Fibroblast of skin of left quadriceps (primary cell): ENCODE measurements at places on chromosomes 7 and 10.
A peak's percentile ranks its signal among the peaks of the same experiment; 100 is the strongest.

DNA sequence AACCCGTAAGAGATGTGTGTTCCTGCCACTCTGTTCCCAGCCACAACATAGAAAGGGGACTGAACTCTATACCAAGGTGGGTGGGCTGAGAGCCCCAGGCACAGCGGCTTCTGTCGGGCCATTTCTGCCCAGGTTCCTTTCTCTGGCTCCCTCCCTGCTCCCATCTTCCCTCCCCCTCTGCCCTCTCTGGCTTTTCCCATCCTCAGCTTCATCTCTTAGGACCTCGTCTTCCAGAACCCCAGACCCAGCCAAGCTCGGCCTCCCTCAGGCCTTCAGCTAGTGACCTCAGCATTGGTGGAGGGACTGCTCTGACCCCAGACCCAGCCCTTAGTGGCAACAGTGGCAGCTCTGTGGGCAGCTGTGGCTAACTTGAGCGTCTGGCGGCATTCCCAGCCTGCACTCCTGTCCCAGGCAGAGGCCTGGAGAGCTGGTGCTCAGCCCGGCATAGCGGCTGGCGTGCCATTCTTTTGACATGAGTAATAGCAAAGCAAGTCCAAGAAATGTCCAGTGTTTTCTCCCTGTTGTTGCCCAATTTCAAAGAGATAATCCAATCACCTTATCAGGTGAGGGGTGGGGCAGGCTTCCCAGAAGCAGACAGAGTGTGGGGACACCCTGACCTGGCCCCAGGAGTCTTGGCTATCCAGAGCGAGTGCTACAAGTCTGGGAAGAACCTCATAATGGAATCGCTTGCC, 15.9 kb downstream of the PTPRE start:
- no peak for DNase-seq

- no peak for DNase-seq
Observed at GRCh38 chr10:101550965-101551364, 37.1 kb downstream of the POLL start.

DNA sequence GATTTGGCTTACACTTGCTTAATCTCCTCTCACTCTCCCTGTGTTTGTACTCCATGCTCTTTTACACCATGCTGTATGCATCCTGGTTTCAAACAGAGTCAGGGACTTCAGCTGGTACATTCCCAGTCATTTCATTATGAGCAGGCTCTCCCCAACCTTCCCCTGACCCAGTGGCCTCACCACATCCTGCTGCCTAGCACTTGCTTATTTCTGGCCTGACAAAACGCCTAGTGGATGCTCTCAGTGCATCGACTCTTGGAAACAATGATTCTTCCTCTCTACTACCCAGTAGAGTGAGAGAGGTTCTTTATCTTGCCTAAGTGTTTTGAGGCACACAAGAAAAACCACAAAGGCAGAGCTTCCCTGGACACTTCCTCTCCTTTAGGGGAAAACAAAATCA, 63.4 kb downstream of the CAV1 start:
- DNase-seq, result no peak

GRCh38 chr7:20199015-20199737, 18.0 kb downstream of the MACC1 start:
- peak; percentile 15 for DNase-seq

- DNase-seq, result no peak
Observed at GRCh38 chr10:119871881-119872609, 598 bp downstream of the MCMBP start.

- DNase-seq, result no peak
Observed at GRCh38 chr10:29415876-29416275, 127.0 kb downstream of the LYZL1 start.

DNA sequence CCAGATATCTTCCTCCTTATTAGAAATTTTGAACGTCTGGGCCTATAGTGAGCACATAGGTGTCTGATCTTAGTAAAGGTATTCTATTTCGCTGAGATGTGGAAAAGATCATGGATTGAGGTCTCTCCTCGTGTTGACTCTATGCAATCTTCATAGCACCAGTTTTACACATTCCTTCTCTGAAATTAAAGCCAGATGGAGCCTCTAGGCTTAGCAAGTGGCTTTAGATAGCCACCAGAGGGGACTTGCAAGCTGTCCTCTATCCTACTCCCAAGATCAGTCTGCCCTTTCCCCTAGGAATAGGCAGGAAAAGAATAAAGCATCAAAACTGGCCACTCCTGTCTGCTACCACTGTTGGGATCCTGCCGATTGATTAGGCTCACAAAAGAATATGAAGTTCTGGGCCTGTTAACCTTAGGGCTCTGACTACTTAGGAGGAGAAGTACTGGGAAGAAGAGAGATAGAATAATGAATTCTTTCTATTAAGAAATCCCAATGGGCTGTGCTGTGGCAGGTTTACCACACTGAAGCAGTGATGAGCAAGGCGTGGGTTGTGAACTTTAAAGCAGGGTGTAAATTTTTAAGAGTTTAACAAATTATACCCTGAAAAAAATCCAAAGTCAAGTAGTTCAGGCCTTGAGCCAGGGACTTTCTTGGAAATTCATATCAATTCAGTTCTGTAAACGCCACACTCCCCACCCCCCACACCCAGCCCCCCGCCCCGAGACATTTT, 2.2 kb upstream of the STRIP2 start:
- no peak for DNase-seq

GRCh38 chr10:110524179-110524858, 26.6 kb downstream of the DUSP5 start:
- no peak for DNase-seq

GRCh38 chr7:56009695-56010094, 41.5 kb downstream of the PSPH start:
- no peak for DNase-seq

DNA sequence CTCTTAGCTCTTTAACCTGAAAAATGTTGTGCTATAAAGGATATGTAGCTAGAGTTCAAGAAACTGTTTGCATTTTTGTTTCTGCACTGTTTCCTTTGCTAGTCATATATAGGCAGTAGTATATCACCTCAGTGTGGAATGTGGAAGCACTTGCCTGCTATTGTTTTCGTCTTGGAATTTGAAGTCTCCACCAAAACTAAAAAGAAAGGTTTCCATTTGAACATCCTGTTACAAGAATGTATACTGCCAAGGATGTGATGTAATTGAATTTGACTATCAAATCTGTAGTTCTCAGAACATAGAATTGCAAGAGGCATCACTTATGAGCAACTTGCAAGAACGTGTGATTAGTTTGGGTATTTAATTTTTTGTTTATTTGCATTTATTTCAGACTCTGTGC, 51.1 kb upstream of the MEOX2 start:
- DNase-seq, result no peak

- DNase-seq, result no peak
Observed at GRCh38 chr7:51817694-51818225, 501.2 kb upstream of the COBL start.

DNA sequence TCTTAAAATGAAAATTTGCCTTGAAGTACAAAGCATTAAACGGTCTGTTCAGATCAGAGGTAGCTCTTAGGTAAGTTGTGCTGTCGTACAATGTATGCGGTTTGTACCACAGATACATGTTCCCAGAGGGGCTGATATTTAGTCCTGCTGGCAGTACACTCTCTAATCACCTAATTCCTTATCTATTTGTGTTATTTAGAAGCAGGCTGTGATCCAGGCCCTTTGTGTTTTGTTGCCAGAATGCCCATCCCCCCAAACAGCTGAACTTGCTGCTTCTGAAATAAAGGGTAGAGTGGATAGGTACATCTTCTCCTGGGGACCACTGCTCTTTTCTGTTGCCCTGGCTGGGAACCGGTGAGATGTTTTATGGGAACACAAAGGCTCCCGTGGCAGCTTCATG, 84.5 kb downstream of the SND1 start:
- DNase-seq, result no peak

GRCh38 chr7:35728412-35729060, 33.6 kb upstream of the HERPUD2 start:
- DNase-seq, result no peak

DNA sequence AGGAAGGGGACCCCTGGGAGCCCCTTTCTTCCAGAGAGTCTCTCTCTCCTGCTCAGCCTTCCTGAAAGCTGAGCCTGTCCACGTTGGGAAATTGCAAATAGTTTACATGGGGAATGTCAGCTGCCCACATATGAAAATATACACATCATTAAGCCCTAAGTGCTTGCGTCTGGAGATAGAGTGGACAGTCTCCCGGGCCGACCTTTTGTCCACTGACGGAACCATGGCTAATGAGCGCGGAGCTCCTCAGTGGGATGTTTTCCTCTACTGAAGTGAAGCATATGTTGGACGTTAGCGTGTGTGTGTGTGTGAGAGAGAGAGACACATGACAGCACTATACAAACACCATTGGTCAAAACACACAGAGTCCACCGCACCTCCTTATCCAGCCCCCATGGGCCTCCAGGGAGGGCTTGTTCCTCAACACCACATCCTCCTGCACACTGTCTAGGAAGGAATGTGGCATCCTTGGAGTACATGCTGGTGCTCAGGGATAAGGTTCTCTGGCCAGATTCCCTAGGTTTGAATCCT, 128.4 kb downstream of the RGS10 start:
- DNase-seq, result peak; percentile 20

DNA sequence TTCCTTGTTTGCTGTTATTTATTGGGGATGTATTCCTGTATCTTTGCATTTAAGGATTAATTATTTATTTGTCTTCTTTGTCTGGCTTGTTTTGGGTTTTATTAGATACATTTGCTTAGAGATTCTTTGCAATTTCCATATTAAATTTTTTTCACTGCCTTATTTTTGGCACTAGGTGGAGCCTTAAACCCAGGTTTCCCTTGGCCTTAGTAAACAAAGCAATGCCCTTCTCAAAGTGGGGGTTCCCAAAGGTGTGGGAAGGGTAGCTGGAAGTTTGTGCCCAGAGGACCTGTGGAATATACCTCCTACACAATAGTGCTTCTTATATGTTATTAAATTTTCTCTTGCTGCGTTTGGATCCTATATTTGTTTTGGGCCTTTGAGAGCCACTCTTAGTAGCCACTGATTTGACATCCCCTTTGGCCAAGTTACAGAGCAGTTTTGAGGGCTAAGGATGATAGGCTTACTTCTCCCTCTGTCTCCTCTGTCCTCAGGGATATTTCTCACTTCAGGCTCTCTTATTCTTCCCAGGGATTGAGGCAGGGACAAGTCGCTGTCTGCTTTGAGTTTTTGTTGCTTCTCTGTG, 162.3 kb downstream of the ITGB1 start:
- DNase-seq, result peak; percentile 13

DNA sequence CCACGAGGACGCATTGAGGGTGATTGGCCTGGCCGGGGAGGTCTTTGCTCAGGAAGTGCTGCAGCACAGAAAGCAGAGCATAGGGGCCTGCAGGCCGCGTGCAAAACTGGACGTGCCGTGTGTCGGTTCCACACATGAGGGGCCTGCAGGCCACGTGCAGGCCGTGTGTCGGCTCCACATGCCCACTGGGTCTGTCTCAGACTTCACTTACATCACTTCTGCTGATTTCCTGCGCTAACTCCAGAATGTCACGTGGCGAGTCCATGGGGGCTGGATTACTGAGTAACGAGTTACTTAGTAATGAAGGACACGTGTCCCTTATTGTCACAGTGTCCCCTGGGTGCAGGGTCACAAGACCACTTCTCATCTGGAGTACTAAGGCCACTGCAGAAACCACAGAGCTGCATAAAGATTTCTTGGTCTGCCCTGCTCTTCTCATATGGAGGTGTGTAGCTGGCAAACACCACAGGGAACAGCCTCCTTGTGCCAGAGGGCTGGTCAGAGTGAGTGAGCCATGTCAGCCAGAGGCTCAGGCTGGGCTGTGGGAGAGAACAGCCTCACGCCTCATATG, 60.8 kb downstream of the GDI2 start:
- DNase-seq, result peak; percentile 32

DNA sequence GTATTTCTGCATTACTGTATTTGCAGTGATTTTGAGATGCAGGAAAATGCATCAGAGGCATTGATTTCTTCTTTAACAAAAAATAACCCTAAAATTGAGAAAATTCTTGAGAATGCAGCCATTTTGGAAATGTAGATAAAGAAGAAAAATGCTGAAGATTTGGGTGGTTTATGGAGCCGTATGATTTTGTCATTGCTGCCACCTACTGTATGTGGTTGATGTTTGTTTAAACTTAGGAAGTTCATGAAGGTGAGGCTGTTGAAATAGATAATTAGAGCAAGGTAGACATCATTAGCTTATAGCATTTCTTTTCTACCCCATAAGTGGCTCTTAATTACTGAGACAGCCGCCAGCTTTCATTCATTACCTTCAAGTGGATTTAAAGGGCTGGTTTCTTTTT, 92.1 kb upstream of the SAMD8 start:
- peak; percentile 20 for DNase-seq
